ENCODE measurements at places on chromosomes 12 and 14.

GRCh38 chr12:120076651-120077050 is 39.9 kb downstream of the RAB35 start:
- no peak for DNase-seq

GRCh38 chr12:42530284-42530683 is 59.3 kb downstream of the PRICKLE1 start:
- DNase-seq: no peak

GRCh38 chr12:80513211-80513610 is 69.2 kb downstream of the PTPRQ start:
- no peak for DNase-seq

- no peak for DNase-seq
Measured at GRCh38 chr12:127899971-127900370, 367.0 kb upstream of the TMEM132C start.

DNA sequence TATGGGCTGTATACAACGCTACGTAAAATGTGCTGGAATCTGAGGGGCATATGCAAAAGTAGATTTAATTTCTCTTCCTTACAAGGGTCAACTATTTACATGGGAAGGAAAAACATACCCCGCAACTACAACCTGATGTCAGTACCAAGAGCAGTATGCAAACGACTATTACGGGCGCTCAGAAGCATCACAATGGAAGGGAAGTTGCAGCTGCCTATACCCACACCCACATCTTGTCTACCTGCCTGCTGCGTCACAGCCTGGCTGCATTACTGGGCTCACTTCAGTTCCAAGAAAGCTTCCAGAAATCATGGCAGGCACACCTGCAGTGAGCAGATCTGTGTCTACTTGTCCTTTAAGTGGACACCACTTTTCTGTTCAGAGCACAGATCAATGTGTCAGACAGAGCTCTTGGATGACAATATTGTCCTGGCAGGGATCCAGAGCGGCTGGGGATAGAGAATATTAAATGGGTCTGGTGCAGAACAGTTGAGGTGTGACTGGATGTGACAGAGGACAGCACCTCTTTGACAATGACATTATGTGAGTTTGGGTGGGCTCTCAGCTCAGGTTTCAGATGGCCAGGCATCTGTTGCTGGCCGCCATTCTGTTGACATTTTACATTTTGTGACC is 41.5 kb upstream of the GNG2 start:
- DNase-seq: peak; percentile 86

DNA sequence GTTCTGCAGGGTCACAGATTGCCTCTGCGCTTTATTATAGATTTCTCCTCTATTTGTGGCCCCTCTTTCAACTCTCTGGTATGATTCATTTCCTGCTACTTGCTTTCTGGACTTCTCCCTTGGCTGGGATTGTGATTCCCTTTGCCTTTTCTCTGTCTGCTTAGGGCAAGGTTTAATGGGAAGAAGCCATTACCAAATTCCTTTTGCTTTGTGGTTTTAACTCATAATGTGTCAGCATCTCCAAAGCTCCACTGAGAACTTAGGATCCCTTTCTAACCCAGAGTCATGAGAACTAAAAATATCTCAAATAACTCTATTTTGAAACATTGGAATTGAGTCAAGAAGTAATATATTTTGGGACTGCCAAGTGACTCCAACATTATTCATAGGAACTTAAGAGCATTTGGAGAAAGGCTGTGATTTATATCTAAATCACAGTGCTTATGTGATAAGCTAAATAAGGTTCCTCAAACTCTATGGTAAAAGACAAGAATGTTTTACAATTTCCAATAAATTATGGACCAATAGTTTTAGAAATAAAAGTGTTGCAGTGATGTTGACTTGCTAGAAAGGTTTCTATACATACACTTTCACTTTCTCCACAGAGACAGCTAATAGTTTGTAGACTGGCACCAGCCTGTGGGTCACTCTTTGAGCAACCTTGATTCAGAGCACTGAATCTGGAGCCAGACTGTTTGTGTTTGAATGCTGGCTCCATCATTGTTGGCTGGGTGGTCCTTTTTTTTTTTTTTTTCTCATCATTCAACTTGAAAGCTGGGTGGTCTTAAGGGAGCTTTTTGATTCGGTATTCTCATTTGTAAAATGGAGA is 93.9 kb downstream of the DACT1 start:
- no peak for DNase-seq

GRCh38 chr12:59808317-59808910 is 212.6 kb downstream of the SLC16A7 start:
- peak; percentile 18 for DNase-seq

DNA sequence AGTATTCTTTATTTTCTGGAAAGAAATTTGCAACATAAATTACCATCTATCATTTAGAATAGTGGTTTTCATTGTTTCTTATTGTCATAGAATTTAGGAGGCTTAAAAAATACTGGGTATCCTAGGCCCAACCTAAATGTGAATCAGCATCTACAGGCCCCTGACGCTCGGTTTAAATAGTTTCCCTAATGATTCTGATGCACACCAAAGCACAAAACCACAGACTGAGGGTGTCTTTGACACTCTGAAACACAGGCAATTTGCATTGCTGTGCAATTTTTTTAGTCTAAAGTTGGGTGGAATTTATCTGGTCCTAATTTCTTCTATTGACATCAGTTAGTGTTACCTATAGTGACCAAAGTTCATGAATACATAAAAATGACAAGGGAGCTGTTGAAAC is 87.6 kb upstream of the SSTR1 start:
- DNase-seq: no peak

DNA sequence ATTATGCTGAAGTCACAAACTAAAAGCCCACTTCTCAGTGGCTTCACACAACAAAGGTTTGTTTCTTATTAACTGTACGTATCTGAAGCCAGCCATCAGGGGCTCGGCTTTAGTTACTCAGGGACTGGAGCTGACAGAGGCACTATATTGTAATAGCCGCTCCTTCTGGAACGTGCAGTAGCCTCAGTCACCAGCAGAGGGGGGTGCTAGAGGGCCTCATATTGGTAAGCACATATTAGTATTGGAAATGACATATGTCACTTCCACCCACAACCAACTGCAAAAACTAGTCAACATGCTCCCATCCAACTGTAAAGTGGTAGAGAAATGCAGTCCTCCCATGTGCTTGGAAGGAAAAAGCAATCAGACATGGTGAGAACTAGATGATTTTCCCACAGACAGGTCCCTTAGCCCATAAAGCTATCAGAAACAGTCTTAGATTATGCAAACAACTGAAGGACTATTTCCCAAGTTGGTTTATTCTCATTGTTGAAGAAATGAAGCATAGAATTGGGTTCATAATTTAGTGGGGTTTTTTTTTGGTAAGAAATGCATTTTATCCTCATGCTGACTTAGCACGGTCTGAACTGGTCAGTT is 183.6 kb upstream of the G2E3 start:
- peak; percentile 50 for DNase-seq

DNA sequence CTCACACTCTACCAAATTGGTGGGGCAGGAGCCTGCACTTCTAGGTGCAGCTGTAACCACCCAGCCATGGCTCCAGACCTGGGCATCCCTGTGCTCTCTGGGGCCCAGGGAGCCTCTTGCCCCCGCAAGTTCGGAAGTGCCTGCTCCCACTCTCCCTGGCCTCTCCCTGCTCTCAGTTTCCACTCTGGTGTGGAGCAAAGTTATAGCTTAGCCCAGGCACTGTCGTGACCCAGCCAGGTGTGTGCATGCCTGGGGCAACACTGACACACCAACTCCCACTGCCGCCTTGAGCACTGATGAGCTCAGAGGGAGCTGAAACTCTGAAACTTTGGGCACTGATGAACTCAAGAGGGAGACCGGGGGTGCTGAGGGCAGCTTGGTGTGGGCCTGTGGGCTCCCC is 8.7 kb upstream of the FBXO33 start:
- DNase-seq: no peak

DNA sequence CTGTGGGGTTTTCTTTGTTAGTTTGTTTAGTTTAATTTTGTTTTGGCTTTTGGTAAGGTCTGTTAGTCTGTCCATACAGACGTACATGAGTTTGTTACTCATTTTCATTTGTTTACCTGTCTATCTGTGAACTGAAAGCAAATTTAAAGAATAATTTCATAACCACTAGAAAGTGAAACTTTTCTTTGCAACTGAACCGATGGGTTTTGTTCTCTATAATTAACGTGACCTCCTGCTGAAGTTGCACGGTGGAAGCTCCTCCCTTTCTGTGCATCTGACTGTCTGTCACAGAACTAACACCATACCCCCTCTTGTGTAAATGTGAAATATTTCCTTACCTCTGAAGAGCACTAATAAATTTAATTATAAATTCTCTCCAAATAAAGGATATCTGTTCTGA is 595.5 kb downstream of the GALC start:
- peak; percentile 10 for DNase-seq

GRCh38 chr12:108235197-108235984 is 103.7 kb downstream of the CMKLR1 start:
- no peak for DNase-seq

- no peak for DNase-seq
Measured at GRCh38 chr12:29902043-29902442, 118.3 kb upstream of the TMTC1 start.

- no peak for DNase-seq
Measured at GRCh38 chr12:4645023-4645422, 3.8 kb downstream of the AKAP3 start.

DNA sequence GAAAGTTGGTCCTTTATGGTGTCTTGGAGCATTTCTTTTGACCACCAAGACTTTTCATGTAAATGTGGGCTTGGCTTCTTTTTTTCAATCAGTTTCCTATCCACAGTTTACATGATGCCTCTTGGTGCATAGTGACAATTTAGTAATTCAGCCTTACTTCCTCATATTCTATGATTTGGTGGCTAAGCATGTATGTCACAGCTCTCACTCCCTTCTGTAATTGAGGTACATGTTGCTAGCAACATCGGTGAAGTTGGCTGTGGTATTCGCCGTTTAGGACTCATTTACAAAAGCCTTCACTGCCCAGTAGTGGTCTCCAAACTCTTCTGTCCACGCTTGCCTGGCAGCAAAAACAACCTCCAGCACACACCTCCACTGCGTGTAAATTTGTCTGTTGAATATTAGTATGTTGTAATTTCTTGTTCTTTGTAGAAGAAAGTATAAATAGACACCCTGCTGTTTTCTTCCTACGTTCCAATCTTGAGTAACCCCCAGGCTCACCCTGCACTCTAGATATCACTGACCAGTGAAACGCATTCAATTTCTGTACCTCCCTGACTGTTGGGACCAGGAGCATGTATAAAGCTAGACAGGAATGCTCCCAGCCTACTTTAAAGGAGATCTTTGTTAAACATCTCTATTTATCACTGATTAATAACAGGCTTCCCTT is 90.4 kb downstream of the PPP2R5C start:
- no peak for DNase-seq

DNA sequence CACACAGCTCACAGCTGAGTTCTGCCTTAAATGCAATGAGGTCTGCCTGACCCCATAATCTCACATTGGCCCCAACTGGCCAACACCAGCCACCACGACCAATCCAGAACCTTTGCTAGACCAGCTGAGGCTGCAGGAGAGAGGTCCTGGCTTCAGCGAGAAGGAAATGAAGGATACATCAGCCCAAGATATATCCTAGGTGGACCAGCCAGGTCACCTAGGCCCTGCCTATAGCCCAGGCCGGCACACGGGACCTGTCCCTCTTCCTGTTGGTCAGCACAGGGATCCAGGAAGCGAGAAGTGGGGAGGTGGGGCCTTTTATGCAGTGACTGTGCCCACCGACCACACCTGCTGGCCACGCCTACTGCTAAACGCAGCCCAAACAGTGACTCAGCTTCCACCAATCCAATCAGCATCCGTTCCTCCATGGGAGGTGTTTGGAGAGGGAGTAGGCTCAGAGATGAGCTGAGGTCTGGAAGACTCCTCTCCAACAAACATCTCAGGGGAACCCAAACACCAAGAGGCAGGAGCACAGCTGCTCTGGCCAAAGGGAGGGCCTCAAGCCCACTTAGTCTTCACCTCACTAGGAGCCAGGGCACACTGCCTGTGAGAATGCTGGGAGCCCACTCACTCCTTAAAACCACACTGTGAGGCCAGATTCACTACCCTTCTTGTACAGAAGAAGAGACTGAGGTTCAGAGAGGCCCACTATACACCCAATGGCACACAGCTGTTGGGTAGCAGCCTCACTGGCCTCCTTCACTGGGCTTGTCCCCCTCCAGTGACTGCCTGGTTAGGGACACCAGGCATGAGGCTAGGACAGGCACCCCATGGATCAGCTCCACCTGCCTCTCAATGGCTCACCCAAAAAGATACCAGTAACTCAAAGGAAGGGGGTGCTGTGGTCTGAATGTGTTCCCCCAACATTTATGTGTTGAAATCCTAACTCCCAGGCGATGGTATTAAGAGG is 51.3 kb upstream of the PPP2R5C start:
- DNase-seq: peak; percentile 28

GRCh38 chr12:68140556-68140955 is 19.0 kb downstream of the IFNG start:
- peak; percentile 56 for DNase-seq

DNA sequence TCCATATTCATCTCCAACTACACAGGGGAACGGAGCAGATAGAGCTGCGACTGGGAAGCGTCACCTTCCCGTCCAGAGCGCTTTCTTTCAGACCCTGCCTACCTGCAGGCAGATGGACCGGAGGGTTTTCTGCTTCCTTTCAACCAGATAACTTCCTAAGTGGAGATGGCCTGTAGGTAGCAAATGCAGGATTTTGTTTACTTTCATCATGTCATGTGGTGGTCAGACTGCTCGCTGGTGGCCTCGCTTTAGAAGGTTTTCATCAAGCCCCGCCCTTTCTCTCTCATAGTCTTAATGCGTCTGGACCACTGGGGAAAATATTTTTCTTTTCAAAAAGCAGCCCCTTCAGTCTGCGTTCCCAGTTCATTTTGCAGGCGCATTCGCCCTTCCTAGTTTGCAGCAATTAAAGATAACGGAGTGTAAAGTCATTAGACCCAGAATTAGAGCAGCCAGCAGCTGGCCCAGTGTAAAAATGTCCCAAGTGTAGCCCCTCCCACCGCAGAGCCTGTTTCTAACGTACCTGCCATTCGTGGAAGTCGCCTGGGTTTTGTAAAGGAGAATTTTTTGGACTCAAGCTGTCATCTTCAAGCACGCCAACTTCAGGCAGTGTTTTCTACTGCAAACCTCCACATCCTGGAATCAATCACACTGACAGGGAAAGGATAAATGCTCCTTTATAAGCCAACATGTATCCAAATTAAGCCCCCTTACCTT is 68.9 kb downstream of the TESC start:
- no peak for DNase-seq

GRCh38 chr12:108141600-108142130 is 12.6 kb downstream of the WSCD2 start:
- no peak for DNase-seq

GRCh38 chr14:34014936-34015335 is 64.1 kb upstream of the EGLN3 start:
- DNase-seq: no peak

DNA sequence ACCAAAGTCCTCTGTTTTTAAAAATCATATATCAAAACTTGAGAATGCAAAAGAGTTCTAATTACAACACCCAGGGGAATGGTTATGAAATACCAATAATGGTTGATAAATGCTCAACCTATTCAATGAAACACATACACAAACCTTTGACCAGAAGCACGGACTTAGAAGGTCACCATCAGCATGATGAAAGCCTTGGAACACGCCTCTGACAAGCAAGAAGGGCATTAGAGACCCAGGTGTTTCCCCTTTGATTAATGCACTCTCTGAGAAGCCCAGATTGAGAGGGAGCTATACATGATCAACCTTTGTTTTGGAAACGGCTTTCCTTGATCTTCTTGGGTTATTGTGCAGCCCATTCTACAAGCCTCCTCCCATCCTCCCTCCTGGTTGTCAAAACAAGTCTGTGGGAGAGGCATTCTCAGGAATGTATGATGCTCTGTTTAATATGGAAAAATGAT is 69.0 kb downstream of the ZFP36L1 start:
- no peak for DNase-seq

GRCh38 chr14:76696791-76697190 is 64.5 kb upstream of the VASH1 start:
- no peak for DNase-seq
